ENCODE measurements at places on chromosomes 1 and 21.

- no peak for DNase-seq
Measured at GRCh38 chr1:156144742-156145141, 8.6 kb upstream of the SEMA4A start.

GRCh38 chr1:66416295-66416694 is 117.7 kb upstream of the SGIP1 start:
- no peak for DNase-seq

GRCh38 chr1:25062621-25063255 is 132.7 kb upstream of the RUNX3 start:
- no peak for DNase-seq

- DNase-seq, result no peak
Measured at GRCh38 chr1:184789884-184790283, 35.2 kb upstream of the EDEM3 start.

DNA sequence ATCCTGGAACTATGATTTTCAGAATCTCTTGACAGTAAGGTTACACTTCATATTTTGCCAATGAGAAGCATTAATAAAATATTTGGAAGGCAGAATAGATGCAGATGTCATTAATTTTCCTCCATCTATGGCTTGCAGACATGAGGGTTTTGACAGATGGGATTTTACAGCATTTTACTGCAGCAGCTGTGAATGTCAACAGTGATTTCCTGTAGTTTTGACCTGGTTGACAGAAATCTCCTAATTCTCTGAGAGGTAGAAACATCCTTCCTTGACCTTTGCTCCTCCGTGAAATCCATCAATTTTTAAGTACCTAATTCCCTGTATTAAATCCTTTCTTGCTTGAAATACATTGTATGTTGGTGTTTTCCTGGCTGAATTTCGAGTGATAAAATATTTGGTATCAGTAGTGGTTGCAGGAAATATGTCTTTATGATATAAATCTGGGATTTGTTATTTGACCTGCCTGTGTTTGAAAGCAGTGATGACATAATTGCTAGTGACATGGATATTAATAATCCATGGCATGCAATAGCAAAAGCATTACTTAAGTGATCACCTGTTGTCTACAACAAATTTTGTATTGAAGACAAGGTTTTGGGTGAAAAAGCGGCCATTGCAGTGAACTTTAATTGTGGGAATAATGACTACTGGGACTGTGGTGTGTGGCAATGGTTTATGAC is 73.9 kb downstream of the HLX start:
- DNase-seq, result no peak

GRCh38 chr1:154994591-154994990 is 1.2 kb downstream of the LENEP start:
- no peak for DNase-seq

DNA sequence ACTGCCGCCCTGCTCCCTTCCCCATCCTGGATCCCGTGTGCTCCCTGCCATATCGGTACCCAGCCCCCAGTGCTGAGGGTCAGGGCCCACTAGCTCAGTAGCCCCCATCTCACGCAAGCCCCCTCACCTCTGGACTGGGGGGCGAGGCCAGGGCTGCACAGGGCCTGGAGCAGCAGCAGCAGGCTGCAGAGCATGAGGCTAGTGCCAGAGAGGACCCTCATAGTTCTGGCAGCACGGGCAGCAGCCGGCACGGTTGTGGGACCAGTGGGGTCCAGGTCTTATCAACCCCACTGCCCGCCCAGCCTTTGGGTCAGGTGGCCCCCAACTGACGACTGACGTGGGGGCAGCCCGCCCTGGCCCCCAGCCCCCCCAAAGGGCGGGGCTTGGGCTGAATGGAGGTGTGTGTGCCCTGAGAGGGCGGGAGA is at the start of gene MATN1:
MATN1 (minus strand) TSS at position 255 of the 425 bp plus-strand sequence; CDS start at position 221, 34 bp downstream.
- no peak for DNase-seq

- no peak for DNase-seq
Measured at GRCh38 chr1:3735027-3735681, 17.1 kb upstream of the CCDC27 start.

GRCh38 chr1:115136706-115137105 is 47.4 kb upstream of the TSPAN2 start:
- no peak for DNase-seq
